ENCODE measurements at places on chromosomes 1 and 21.

GRCh38 chr1:71044833-71045232 lies 2.8 kb downstream of the PTGER3 start:
- no peak for DNase-seq

- DNase-seq: no peak
Observed at GRCh38 chr1:26189751-26190275, 589 bp upstream of the CATSPER4 start.

GRCh38 chr1:111217183-111217910 lies 10.2 kb upstream of the CHI3L2 start:
- DNase-seq: no peak

DNA sequence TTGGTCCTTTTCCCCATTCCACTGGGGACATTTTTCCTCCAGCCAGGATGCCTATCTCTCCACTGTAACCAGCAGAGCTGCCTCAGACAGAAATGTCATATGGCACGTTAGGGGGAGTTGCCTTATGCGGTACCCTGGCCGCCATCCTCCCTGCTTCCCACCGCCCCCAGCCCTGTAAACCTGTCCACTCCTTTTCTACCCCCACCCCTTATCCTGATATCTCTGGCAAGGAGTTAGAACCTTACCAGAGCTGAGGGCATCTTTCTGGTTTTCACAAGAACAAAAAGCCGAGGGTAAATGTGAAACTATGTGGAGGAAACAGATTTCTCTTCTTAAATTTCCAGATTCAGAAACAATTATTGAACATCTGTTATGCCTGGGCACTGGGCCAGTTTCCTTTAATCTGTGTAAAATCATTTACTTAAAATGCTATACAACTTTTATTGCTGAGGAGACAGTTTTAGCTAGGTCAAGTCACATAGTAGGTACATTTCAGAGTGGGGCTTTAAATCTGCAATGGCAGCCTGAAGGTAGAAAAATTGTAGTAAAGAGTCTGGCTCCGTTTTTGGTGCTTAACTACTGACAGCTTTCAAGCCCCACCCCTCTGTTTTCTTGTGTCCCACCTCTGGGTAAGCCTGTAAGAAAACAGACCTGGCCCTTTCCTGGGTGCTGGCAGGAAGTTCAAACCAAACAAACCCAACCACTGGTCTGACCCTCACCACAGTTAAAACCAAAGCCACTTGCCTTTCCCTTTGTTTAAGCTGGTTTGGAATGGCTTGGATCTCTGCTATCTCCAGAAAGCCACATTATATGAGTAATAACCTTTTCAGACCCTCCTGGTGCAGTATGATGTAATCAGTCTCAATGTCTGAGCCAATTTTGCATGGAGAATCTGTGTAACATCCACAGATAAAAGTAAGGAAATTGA lies 319.0 kb downstream of the HHAT start:
- no peak for DNase-seq

DNA sequence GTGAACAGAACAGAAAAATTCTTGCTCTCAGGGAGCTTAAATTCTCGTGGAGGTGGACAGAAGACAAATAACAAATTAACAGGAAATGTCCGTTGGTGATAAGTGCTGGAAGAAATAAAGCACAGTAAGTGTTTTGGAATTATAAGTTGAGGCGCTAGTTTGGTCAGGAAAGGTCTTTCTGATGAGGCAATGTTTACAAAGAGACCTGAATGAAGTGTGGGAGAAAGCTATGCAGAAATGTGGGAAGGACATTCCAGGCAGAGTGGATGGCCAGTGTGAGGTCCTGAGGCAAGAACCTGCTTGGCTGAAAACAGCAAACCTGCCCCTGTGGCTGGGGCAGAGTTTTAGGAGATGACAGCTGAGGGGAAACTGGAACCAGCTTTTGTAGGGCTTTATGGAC lies 23.3 kb downstream of the NGF start:
- DNase-seq: no peak

DNA sequence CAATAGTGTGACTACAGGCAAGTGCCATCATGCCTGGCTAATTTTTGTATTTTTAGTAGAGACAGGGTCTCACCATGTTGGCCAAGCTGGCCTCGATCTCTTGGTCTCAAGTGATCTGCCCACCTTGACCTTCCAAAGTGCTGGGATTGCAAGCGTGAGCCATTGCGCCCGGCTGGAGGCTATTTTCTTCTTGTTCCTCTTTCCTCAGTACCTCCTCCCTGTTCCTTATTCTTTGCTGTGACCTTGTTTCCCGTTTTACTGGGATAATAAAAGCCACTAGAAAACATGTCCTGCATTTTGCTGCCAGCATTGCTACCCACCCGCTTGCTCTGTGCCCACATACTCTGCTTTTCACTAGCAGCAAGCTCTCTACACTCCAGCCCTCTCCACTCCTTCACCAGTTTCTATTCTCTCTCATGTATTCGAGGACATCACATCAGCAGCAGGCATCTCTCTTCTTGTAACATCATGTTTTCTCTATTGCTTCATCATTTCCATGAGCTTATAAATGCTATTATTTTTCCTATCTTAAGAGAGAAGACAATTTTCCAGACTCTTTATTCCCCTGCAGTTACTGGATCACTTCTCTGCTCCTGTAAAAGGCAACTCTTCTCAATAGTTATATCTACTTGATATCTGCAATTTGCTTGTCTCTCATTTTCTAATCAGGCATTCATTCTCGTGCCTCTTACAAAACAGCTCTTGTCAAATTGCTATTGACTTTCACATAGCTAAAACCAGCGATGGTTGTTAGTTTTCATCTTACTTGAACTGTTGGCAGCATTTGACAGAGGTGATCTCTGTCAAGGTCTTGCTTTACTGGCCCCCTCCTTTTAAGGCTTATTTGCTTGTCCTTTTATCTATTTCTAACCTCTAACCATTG lies 34.5 kb upstream of the C21orf91 start:
- no peak for DNase-seq

DNA sequence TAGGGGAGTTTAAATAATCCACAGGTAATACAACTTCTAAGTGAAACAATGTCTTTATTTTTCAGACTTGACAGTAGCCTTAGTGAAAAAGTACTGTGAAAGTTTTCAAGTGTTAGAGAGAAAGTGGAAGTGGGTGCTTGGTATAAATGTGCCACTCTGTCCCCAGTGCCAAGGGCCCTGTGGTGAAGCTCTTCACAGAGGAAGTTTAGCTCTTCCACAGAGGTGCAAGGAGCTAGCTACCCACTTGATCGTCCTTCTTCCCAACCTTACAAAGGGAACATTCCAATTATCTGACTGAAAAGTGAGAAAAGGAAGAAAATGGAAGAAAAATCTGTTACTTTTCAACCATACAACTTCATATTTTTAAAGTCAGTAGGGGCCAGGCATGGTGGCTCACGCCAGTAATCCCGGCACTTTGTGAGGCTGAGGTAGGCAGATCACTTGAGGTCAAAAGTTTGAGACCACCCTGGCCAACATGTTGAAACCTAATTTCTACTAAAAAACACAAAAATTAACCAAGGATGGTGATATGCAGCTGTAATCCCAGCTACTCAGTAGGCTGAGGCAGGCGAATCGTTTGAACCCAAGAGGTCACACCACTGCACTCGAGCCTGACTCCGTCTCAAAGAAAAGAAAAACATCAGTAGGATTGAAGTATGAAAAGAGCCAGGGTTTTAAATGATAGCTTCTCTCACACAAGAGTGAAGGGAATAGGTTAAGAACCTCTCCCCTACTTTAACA lies 41.0 kb upstream of the PTPRC start:
- no peak for DNase-seq

- no peak for DNase-seq
Observed at GRCh38 chr1:18794051-18794450, 65.4 kb downstream of the TAS1R2 start.

GRCh38 chr1:209790286-209791193 lies 6.2 kb upstream of the C1orf74 start:
- DNase-seq: no peak

DNA sequence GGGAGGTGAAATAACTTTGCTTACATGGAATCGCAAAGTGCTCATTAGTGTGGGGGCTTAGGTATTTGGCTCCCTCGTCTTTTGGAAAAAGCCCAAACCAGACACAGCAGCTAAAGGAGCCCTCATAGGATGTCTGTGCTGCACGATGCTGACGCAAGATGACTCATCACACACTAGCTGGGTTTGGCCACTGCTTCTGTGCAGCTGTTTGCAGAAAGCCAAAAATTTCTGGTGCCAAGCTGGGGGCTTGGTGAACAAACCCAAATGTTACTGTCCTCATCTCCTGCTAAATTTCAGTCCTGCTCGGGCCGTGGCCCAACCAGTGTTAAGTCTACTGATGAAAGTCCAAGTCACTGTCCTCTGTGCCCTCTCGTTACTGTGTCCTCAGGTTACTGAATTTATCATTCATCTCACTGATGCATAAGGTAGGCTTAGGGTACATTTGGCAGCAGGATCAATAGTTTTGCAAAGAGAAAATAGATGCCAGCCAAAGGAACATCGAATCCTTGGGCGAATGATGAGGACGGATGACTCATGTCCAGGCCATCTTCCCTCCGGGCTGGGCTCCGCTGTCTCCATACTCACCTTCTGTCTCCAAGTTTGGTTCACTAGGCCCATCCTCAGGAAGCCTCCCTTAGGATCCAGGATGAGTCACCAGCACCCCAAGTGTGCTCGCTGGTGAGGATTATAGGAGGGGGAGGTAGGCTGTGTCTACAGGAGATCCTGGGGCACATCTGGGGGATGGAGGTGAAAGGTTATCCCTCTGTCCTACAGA lies 177.7 kb downstream of the ADSS2 start:
- DNase-seq: no peak
